ENCODE measurements at places on chromosomes 7 and 10.
A peak's percentile ranks its signal among the peaks of the same experiment; 100 is the strongest.

DNA sequence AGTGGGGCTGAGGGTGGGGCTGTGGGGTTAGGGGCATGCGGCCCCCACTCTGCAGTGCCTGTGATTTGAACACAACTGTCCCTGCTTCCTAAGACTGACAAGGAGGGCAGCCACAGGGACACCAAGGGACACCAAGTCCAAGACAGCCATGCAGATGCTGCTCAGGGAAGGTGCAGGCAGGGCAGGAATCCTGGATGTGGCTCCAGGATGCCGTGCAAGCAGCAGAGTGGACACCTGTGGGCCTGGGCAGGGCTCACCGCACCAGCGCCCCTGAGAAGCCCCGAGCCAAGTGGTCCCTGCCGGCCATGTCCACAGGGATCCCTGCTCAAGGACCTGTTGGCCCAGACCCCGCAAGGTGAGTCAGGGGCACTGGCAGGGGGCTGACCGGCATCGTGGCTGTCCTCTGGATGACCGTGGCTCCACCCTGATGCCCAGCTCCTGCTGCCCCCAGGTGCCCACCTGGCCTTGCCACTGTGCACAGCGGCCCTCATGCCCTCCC lies 58.5 kb downstream of the STK32C start:
- no peak for DNase-seq

- DNase-seq: no peak
Observed at GRCh38 chr10:115972426-115972825, 300.6 kb downstream of the GFRA1 start.

DNA sequence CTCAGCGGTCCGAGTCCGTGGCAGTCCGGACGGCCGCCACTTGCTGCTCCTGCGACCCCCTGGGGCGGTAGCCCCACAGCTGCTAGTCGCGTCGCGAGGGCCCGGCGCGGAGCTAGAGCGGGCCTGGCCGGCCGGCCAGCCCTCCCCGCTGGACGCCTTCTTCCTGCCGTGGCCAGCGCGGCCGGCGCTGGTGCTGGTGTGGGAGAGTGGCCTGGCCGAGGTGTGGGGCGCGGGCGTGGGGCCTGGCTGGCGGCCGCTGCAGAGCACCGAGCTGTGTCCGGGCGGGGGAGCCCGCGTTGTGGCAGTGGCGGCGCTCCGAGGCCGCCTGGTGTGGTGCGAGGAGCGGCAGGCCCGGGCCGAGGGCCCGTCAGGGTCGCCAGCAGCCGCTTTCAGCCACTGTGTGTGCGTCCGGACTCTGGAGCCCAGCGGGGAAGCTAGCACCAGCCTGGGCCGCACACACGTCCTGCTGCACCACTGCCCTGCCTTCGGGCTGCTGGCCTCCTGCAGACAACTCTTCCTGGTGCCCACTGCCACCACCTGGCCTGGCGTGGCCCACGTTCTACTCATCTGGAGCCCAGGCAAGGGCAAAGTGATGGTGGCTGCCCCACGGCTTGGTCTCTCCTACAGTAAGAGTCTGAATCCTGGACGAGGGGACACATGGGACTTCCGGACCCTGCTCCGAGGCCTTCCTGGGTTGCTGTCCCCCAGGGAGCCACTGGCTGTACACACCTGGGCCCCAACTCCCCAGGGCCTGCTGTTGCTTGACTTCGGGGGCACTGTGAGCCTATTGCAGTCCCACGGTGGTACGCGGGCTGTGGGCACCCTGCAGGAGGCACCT lies 631 bp downstream of the HPS6 start:
- peak; percentile 54 for DNase-seq

GRCh38 chr10:119616882-119617570 lies 20.3 kb upstream of the TIAL1 start:
- DNase-seq: no peak

- no peak for DNase-seq
Observed at GRCh38 chr10:49605216-49605938, 4.7 kb upstream of the SLC18A3 start.

GRCh38 chr7:124444696-124445480 lies 320.7 kb downstream of the GPR37 start:
- DNase-seq: no peak

- no peak for DNase-seq
Observed at GRCh38 chr7:7581531-7582179, 15.0 kb downstream of the MIOS start.

DNA sequence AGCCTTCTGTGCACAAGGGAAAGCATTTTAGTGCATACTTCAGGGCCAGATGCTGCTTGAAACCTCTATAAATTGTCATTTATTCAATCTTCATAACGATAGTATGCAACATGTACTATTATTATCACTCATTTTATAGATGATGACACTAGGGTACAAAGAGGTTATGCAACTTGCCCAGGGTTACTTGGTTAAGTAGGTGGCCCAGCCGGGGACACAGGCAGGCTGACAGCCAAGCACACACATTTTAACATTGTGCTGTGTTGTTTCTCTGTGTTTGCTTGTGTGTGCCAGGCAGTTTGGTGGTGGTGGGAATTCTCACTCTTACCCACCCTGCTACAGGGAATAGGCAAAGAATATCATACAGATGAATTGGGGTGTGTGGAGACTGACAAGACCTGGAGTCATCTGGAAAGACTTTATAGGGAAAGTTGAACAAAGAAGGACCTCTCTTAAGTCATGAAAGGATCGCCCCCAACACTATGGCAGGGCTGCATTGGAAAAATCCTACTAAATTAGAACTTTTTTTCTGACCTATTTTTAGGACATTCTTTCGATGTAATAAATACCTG lies 98.9 kb downstream of the MKX start:
- DNase-seq: no peak

DNA sequence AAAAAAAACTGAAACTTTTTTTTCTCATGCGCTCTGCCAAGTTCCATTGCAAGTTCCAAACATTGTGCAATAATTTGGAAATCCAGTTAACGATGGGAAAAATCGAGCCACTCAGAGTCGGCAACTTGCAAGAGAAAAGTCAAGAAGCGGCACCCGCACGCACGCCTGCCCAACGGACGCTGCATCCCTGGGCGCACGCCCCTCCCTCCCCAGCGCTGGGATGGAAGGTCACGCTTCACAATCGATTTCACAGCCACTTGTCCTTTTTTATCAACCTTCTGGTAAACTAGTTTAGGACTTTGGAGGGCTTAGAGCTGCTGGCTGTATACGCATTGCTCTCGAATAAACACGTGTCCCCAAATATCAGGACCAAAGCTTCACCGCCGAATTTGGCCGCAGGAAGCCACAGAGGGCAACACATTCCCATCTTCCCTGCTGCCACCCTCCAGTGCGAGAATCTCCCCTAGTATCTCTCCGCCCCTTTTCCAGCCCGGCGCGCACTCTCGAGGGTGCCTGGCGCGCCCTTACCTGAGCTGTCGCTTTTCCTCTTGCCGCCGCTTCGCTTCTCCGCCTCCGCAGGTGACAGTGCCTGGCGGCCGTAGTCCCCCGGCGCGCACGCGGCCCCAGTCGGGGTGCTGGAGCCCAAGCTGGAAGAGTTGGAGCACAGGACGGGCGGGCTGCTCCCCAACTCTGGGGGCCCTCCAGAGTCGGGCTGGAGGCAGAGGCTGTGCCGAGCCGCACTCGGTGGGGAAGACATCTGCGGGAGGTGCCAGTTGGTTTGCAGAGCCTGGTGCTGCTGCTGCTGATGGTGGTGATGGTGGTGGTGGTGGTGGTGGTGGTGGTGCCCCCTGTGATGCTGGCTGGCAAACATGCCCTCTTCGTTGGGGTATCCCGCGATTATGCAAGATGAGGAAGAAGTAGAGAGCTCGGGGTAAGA lies 857 bp downstream of the MEOX2 start:
- no peak for DNase-seq

DNA sequence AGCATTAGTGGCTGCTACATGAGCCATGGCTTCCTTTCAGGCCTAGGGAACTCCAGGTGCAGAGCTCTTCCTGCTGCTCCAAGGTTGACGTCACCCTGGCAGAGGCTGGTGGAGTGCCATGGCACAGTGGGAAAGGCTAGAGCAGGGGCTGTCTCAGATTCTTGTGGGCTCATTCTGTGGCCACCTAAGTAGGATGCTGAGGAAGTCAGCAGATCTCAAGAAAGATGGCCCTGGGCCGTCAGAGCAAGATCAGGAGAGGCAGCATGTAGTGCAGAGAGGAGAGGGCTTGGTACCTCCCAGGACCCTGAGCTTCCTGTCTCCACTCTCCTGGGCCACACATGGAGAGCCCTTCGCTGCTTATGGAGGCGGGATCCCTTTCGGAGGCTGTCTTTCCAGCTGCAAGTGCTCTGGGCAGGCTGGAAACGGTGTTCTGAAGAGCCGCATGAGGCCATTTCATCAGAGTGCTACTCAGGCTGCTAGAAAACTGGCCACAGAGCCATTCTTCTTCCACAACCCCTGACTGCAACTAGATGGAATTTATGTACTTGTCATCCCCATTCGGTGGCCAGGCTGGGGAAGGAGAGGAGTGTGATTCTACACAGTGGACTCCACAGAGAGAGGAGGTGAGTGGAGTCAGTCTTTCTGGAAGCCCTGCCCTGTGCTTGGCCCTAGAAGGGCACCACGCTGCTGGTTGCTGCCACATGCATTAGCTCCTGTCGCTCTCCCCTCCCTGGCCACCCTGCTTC lies 304.2 kb downstream of the RPS24 start:
- no peak for DNase-seq

DNA sequence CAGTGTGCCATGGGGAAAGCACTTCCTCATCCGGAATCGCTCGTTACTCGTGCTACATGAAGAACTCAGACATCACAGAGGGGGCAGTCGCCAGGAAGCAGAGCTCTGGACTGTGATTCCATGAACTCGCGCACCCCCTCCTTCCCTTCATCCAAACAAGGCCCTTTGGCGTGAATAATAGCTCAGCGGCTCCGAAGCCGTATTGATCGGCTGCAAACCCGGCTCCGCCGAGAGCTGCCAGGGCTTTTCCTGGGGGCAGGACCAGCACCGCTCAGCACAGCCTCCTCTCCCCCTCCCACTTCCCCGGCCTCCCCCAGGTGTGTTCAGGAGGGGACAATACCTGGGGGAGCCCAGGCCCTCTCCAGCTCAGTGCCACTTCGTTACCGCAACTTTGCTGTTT lies 129.0 kb upstream of the TCF7L2 start:
- no peak for DNase-seq

DNA sequence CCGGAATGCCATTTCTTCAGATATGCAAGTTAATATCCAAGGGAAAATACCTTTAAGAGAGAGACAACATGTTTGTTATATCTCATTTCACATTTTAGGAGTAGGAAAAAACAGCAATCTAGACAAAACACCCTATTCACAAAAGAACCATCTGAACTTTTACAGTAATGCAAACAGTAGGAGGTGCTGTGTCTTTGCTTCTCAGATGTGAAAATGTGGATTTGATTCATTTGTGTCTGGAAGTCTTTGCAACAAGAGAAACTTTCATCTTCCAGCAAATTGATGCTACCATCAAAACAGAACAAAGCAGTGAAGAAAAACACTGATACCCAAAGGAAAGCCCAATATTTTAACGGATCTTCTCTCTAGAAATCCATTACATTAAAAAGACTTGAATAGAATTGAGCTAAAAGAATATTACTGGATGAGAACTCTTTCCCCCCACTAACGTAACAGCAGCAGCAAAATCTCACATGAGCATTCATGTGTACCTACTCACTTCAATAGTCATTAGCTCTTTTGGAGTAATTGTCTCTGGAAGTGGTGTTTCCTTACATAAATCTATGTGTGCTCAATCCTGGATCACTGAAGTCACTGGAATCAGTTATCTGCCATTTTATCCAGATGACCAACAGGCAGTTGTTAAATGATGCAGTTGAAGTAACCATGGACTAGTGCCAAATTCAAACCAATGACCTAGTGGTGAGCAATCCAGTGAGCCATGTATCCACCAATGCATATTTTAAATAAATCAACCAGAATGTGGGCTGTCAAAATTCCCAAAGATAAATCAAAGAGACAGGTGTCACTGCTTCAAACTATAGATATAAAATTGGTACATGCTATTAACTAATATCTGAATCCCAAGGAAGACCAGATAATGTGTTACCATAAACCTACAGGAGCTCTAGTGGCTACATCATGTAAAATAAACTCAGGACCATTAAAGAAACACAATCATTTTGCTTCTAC lies 1.8 kb downstream of the SEMA3C start:
- DNase-seq: no peak

DNA sequence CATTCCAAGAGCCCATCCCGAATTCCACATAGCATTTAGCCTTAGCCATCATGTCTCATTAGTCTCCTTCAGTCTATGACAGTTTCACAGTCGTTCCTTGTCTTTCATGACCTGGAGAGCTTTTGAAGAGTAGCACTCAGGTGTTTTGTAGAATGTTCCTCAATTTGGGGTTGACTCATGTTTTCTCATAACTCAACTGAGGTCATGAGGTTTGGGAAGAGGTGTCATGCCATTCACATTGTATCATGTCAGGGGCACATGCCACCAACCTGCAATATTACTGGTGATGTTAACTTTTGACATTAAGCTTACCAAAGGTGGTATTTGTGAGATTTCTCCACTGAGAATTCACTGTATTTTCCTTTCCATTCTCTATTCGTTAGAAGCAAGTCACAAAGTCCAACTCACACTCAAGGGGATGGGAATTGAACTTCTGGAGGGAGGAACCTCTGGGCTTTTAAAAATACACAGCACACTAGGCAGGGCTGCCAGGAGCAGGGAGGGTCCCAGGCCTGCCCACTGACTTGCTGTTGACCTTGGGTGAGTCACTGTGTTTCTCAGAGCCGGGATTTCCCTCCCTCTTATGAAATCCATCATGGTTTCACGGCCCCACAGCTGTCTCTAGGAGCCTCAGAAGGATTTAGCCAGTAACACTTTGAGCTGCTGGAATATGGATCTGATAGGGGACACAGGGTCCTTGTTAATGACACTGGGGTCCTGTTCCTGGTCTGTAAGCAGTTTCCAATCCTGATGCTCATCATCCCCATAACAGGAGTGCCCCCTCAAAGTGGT lies 74.4 kb upstream of the TCF7L2 start:
- no peak for DNase-seq

DNA sequence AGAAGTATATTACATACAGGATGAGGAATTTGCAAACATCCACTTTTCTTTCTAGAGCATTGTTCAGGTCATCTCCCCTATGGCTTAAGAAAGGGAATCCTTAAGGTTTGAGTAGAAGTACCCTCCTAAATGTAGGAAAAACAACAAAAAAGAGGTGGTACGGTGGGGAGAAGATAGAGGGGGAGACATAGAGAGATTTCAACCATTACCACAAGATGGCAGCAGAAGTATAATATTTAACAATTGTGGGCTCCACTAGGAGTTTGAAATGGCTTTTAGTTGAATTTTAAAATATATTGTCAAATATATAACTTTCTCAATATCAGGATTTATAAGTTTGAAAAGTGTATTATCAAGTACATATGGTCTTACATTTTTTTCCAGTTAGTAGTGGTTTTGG lies 72.7 kb upstream of the PRKG1 start:
- DNase-seq: peak; percentile 69

DNA sequence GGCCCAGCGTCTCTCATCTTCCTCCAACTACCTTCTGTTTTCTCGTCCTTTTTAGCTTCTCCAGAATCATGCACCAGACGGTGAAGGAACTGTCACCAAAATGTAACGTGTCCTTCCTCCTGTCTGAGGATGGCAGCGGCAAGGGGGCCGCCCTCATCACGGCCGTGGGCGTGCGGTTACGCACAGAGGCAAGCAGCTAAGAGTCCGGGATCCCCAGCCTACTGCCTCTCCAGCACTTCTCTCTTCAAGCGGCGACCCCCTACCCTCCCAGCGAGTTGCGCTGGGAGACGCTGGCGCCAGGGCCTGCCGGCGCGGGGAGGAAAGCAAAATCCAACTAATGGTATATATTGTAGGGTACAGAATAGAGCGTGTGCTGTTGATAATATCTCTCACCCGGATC lies 15.8 kb downstream of the TACR2 start:
- no peak for DNase-seq

All from Karpas-422 (cell line).